MV-4-11 (cell line): ENCODE measurements at places on chromosomes 13 and 19.

GRCh38 chr13:113406321-113407102 is 42.6 kb upstream of the GRTP1 start:
- DNase-seq = no peak

GRCh38 chr13:23794267-23795161 is 94.7 kb downstream of the MIPEP start:
- DNase-seq = no peak

DNA sequence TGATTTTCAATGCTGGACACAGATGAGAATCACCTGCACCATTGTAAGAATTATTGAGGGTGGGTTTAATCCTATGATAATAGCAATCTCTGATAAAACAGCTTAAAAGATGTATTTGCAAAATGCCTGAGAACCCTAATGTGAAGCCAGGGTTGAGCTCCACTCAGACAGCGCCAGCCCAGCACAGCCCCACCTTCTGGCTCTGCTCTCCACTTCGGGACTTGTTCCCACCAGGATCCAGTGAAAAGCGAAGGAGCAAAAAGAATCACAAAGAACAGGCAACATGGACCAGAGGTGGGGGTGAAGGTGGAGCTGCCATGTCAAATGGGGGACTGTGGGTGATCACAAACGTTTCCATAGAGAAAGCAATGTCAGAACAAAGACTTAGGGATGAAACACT is 18.6 kb upstream of the ZNF816 start:
- DNase-seq = no peak

- peak; percentile 57 for DNase-seq
Measured at GRCh38 chr19:39506944-39507714, 7.8 kb upstream of the SELENOV start.
